ENCODE measurements at places on chromosomes 5 and 9.

DNA sequence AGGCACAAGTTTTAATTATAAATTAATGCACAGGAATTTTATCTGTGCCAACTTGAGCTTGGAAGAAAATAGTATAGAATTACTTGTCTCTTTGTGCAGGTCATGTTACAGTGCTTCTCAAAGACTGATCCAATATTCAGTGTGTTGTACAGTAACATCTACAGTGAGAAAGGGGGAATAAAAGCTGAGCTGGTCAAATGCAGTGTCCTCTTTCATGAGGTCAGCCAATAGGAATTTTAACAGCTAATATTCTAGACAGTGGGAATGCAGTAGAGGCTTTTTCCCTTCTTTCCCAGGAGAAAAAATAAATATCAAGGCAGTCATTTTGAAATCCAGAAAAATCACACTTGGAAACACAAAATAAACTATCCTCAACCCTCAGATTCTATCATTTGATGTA lies 95.7 kb upstream of the ITGA1 start:
- DNase-seq = no peak

- no peak for DNase-seq
These were observed 182.2 kb downstream of the TRIO start for GRCh38 chr5:14325369-14325768.

- no peak for DNase-seq
These were observed 123.7 kb downstream of the PDE4D start for GRCh38 chr5:59769832-59770231.

GRCh38 chr9:15390201-15390600 lies 32.5 kb upstream of the SNAPC3 start:
- no peak for DNase-seq

GRCh38 chr9:35814106-35814840 lies 569 bp downstream of the HINT2 start:
- peak; percentile 18 for DNase-seq

- no peak for DNase-seq
These were observed 6.5 kb upstream of the CCDC192 start for GRCh38 chr5:127696683-127697082.

DNA sequence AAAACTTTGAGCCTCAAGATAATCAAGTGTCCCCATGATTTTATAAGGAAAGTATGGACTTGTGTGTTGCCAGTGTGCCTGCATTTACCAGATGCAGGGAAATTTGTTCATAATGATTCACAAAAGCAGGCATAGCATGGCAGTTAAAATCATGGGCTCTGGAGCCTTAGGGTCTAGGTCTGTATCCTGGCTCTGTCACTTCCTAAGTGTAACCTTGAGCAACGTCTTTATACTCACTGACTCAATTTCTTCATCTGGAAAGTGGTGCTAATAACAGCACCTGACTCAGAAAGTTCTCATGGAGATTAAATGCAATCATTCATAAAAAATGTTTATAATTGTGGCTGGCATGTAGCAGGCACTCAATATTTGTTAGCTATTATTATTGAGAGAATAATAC lies 234.9 kb downstream of the SAXO1 start:
- no peak for DNase-seq

DNA sequence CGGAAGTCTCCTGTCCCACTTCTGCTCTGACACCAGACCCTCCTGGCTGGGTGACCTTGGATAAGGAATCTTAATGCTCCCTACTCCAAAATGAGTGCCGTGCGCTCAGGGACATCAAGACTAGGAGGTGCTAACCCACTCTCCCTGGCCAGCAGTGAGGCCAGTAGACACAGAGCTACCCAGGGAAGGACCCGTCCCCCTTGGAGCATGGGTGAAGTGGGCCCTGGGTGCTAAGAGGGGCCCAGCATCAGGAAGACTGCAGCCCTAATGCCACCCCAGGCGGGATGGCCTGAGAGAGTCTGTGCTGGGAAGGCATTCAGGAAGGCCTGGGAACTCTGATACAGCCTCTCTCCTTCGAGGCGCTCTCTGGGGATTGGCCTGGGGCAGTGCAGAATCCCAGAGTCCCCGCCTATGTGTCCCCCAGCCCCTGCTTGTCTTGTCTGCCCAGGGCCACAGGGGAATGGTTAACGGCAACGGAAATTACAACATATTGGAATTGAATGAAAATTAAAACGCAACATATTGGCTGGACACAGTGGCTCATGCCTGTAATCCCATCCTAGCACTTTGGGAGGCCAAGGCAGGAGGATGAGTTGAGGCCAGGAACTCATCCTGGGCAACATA lies 29.7 kb upstream of the RNU6ATAC start:
- no peak for DNase-seq

- no peak for DNase-seq
These were observed 15.2 kb downstream of the ZCCHC9 start for GRCh38 chr5:81316571-81316970.

DNA sequence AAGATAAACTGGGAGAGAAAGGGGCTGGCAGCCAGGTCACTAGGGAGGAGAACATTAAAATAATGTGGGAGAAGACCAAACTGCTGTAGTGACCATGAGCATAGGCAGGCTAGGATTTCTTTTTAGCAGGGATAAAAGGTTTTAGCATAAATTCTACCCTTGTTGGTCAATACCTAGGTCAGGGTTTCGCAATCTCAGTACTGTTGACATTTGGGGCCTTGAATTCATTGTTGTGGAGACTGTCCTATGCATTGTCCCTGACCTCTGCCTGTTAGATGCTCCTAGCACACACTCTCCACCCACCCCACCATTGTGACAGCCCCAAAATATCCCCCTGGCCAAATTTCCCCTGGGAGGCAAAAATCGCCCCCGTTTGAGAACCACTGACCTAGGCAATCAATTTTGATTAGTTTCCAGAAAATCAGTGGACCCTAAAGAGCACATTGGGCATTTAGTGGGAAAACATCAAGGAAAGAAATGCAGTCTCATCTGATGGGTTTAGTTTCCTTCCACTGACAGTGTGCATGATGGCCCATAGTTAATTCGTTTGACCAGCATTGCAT lies 181.4 kb downstream of the NTRK2 start:
- no peak for DNase-seq

GRCh38 chr9:85332487-85332886 lies 409.3 kb downstream of the AGTPBP1 start:
- DNase-seq = no peak

DNA sequence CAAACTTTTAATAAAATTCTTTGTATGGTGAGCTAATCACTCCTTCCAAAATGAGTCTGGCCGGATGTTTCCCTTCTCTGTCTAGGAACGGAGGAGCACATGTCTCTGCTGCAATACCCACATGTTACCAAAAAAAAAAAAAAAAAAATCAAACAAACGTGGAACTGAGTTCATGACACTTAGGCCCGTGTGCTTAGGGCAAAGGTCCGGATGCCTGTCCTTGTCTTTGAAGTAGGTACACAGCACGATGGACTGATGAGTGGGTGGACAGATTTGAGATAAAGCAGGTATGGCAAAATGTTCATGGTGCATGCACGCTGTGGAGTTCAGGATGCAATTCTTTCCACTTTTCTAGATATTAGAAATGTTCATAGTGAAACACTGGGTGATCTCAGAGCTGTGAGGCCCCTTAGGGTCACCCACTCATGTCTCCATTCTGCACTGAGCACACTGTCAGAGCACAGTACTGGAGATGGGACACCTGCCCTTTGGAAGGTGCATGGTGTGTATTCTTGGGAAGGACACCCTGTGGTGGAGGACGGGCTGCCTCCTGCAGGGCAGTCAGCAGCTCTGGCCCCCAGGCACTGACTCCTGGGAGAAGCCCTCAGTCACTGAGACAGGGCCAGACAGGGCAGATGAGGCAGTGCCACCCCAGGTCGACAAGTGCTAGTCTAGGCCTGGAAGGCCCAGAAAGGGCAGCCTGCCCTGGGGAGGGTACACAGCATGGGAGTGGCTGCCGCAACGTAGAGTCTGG lies 43.6 kb downstream of the GADD45G start:
- DNase-seq = no peak

- DNase-seq = peak; percentile 32
These were observed 25.1 kb downstream of the NANS start for GRCh38 chr9:98081477-98082219.

GRCh38 chr9:37102486-37102885 lies 17.9 kb upstream of the ZCCHC7 start:
- DNase-seq = no peak

DNA sequence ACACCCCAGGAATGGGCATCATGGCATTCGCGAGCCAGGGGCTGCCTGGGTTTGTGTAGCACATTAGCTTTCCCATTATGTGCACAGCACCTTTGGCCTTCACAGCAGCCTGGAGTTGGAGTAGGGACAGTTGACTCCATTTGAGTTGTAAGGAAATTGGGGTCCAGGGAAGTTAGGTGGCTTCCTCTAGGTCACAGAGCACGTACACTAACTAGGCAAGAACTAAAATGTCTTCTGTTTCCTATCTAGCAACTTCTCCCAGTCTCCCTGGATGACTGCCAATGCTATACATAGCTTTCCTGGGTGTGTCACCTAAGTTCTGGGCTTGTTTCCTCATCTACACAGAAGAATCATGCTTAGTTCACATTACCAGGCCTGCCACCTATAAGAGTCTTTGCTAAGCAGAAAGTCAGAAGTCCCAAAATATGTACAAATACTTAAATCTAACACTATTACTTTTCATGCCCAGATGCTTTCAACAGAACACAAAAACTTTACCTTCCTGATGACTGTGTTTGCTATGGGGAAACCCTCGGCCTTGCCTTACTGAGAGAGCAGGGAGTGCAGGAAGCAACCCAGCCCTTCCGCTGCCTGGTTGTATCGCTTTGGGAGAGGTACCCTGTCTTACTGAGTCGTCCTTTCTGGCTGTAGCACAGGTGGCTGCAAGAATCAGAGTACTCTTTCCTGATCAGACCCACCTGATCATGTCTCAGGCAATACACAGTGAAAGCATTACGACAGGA lies 12.0 kb downstream of the MACROH2A1 start:
- DNase-seq = no peak

- no peak for DNase-seq
These were observed 100.7 kb upstream of the MVB12B start for GRCh38 chr9:126225611-126226609.

Data from stimulated activated CD4-positive, alpha-beta T cell treated with anti-CD3 and anti-CD28 coated beads, Interleukin-4, amount 100 ng/mL, for 48 hours (primary cell).